ENCODE measurements at places on chromosomes 7 and 10. TPM values are rescaled to one million over a fixed set of nuclear protein-coding genes. Genes with fewer than 3 reads are reported as not detected.

CRHR2 gene
- total RNA-seq, result not detected

NYAP1 gene
- total RNA-seq, result 0.42 TPM

IGFBP1 gene
- not detected for total RNA-seq

ADAP1 gene
- 25.0 TPM for total RNA-seq

DNA sequence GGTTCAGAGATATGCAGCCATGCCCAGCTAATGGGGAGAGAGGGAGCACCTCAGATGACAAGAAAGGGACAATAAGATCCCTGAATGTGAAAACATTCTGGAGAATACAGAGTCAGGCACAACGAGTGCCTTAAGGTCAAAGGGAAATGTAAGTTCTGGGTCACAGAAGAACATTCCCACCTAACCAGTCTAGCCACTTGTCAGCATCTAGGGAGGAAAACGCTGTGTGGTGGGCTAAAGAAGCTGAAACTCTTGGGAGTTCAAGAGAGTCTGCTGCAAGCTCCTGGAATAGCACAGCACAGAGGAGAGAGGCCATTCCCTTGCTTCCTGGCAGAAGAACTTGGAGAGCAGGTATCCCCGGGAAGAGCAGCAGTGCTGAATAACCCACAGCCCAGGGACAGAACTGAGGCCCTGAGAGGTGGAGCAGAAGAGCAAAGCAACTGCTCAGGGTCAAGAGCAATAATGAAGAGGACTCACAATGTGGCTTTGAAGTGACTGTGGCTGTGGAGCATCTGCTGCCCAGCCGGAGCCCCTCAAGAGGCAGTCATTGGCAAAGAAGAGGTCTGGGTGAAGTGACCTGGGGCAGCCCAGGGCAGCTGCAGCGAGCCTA, 182.3 kb downstream of the NPSR1 start:
- DNase-seq, result no peak

GRCh38 chr7:134031835-134032617, 95.1 kb upstream of the LRGUK start:
- DNase-seq, result no peak

DNA sequence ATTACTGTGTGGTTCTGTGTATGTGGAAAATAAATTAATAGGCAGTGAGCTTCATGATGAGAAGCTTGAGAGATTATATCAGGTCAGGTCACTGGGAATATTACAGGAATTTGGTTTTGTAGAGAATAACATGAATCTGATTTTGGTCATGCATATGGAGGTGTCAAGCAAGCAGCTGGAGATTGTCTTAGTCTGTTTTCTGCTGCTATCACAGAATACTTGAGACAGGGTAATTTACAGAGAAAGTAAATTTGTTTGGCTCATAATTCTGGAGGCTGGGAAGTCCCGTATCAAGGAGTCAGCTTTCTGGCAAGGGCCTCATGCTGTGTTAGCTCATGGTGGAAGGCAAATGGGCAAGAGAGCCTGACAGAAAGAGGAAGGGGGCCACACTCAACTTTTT, 120.7 kb upstream of the FAM3C start:
- no peak for DNase-seq

GRCh38 chr7:19145434-19146115, 354 bp upstream of the FERD3L start:
- DNase-seq, result no peak

- no peak for DNase-seq
Measured at GRCh38 chr10:127890832-127891334, 1.9 kb downstream of the CLRN3 start.

DNA sequence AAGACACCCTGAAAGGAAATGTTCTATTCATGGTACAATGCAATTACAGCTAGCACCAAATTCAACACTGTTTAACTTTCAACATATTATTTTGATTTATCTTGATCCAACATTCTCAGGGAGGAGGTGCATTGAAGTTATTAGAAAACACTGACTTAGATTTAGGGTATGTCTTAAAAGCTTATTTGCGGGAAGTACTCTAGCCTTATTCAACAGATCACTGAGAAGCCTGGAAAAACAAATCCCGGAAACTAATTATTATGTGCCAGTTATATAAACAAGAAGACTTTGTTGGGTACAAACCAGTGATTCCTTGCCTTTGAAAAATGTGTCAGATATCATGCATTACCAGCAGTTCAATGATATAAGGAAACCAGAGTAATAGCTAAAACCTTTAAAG, 160.1 kb downstream of the CFTR start:
- DNase-seq, result no peak
